ENCODE measurements at places on chromosomes 2 and 18.

DNA sequence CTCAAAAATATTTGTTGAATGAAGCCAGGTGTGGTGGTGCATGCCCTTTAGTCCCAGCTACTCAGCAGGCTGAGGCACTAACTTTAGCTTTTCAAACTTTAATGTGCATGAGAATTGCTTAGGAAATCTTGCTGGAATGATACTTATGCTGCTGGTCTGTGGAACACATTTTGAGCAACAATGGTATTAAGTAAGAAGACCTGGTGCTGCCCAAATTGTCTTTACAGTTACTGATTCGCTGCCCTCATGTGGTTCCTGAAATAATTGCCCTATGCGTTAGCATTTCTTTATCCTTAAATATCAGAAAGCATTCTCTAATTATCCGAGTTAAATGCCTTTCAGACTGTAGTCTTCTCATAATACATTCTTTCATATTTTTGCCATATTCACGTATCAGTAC, 76.0 kb upstream of the SESTD1 start:
- no peak for DNase-seq

- no peak for DNase-seq
These were observed 1733.6 kb upstream of the CELF4 start for GRCh38 chr18:39299152-39299551.

- DNase-seq, result no peak
These were observed 316.6 kb upstream of the NCKAP5 start for GRCh38 chr2:133884739-133885381.

- no peak for DNase-seq
These were observed 168.5 kb upstream of the ZSWIM2 start for GRCh38 chr2:187017438-187017837.

- no peak for DNase-seq
These were observed 18.9 kb upstream of the SLC38A11 start for GRCh38 chr2:164974221-164974620.

DNA sequence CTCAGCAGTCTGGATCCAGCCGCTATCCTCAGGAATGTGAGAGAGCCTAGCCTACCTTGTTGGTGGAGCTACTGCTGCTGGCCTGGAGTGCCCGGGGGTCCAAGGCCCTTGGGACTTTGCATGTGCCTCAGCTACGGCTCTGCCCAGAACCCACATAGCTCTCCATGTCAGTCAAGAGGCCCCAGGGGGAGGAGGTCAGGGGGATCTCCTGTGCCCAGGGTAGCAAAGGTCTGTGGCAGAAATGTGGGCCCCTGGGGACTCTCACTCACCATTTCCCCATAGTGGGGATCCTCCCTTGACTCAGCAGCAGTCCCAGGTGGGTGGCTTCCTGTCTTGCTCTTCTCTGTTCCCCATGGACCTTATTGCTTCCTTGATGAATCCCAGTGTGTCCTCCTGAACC, 342.7 kb upstream of the CHAC2 start:
- no peak for DNase-seq

GRCh38 chr2:108579623-108580022, 45.4 kb downstream of the LIMS1 start:
- DNase-seq, result no peak

DNA sequence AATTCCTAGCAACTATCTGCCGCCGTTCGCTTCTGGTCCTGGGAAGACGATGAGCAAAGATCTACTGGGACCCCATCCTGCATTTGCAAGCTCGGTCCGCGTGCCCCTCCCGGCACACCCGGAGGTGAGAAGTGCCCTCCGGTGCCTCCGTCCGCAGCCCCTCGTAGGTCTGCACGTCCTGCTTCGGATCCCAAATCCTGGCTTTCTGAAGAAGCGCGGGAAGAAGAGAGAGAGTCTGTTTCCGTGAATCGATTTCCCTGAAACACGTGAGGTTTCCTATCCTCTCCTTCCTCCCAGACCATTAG, 5.0 kb upstream of the OSR1 start:
- no peak for DNase-seq

DNA sequence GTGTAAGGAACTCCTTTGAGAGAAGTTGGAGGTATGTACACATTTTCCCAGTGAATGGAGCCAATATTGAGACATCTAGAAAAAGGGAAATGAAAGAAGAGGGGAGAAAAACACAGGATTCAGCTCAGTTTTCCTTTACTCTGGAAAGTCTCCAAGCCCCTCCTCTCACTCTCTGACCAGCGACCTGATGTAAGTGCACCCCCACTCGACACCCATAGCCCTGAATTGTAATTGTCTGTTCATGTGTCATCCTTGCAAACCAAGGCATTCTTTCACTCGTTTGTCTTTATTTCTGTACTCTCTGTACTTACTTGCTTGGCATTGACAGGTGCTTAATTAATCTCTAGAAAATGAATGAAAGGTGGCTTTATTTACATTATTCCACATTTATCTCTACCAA, 55.7 kb upstream of the CTAGE1 start:
- DNase-seq, result no peak

- no peak for DNase-seq
These were observed 228.1 kb downstream of the LPIN1 start for GRCh38 chr2:11974573-11974972.

DNA sequence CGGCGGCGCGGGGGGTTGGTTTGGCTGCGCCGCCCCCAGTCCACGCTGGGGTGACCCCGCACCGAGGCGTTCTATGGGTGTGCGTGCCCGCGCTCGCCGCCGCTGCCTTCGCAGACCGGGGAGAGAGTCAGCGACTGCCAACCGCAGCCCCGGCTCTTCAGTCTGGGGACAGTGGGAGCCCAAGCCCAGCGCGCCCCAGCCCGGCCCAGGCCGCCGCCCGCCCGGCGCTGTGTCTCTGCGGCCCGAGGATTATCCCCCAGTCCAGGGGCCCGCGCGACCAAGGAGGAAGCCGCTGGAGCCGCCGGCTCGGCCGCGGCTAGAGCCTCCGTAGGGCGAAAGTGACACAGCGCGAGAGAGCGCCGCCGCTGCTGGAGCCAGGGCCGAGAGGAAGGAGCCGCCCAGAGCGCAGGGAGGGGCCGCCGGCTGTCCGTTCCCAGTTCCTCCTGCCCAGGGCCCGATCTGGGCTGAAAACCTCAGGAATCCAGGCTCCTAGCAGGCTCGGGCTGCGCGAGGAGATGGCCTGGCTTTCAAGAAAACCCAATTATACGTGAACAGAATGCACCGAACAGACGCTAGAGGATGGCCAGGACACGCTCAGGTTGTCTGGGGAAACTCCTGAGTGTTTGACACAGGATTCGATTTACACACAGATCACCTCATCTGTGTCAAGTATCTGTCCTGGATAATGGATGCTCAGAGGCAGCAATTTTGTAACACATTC, 2.4 kb downstream of the CTIF start:
- no peak for DNase-seq

DNA sequence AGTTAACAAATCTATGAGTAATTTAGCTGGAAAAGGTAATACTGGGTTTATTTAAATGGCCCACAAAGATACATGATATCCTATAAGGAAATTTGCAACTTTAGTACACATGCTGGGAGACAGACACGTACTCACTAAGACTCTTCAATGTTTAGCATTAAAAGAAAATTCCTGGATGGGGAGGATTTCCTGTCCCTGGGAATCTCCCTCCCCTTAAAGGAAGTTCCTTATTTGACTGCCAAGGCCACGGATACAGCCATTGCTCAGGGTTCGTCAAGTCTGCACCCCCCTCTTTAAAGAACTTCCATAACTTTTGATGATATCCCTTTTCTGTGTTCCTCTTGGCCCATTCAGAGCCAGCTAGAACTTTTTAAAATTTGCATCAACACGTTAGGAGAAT, 267.6 kb downstream of the CD226 start:
- no peak for DNase-seq

DNA sequence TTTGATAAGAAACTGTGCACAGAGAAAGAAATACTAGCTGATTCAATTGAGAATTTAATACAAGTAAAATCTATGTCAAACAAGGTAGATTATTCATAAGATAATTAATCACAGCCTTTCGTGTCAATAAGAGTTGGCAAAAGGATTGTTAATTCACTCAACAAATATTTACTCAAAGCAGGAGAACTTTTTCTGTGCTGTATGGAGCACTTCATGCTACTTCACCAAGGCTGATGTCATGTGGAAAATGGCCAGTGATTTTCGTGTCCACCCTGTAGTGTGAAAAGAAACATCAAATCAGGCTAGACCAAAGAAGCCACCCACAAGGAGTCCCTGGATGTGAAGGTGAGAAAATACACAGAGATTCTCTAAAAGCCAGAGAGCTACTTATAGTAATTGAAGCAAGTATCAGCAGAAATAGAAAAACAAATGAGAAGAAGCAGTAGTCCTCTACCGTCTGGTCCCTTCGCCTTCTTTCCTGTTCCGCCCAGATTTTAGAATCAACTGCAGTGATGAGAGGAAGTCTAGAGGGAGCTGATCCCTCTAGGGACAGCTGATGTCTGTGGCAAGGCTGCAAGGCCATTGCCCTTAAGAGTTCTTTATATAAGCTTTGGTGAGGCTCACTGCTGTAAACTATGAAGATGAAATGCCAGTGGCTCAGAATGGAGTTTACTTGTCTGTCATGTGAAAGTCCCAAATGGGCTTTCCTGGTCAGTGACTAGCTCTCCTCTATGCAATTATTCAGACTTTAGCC, 201.3 kb upstream of the APCDD1 start:
- no peak for DNase-seq

- no peak for DNase-seq
These were observed 116.4 kb downstream of the NDUFA10 start for GRCh38 chr2:239908744-239909143.

DNA sequence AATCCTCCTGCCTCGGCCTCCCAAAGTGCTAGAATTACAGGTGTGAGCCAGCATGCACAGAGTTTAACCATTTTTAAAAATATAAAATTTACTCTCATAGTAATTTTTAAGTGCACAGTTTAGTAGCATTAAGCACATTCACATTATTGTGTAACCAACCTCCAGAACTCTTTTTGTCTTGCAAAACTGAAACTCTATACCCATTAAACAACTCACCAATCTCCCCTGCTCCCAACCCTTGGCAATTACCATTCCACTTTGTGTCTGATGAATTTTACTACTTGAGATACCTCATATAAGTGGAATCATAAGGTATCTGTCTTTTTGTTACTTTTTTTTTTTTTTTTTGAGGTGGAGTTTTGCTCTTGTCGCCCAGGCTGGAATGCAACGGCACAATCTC, 112.5 kb downstream of the BMPR2 start:
- DNase-seq, result no peak

- DNase-seq, result no peak
These were observed 68.3 kb downstream of the CRACDL start for GRCh38 chr2:98867539-98868309.

DNA sequence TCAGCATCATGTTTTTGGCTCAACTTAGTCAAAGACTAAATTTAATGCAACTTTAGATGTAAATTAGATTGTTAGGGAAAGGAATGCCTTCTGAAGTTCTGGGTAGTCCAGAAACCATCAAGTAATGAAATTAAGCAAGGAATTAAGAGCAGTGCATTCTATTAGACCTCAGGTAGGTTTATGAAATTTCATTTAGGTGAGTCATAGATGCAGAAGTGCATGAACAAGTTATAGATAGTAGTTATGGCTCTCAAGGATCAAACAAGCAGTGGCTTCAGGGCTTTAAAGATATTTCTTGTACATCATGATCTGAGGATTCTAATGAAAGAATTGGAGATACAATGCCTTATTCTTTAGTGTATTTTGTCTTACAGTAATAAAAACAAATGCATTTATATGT, 25.4 kb upstream of the SPOPL start:
- no peak for DNase-seq

DNA sequence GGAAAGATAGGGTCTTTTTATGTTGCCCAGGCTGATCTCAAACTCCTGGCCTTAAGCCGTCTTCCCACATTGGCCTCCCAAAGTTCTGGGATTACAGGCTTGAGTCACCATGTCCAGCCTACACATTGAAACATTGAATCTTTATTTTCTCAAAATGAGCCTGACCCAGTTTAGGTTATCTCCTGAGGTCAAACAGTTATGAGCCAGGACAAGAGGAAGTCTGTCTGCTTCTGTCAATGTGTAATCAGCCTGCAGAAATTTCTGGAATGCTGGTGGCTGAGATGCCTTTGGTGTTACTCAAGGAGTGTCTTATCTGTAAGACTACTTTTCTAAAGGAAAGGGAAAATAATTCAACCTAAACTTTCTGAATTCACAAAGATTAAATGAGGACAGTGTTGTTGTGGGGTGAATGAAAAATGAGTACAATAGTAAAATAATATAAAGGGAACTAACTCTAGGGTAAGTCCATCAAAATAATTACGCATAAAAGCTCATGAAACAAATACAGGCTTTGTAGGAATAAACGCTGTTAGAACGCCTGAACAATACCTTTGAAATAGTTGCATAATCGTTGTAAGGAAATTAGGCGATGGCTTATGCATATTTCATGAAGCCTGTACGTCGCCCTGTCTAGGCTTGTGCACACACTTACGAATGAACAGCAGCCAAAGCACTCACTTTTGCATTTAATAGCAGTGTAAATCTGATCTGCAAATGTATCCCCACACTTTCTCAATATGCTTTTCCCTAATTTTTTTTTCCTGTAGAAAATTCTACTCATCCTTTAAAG, 260.8 kb downstream of the RDH14 start:
- no peak for DNase-seq

DNA sequence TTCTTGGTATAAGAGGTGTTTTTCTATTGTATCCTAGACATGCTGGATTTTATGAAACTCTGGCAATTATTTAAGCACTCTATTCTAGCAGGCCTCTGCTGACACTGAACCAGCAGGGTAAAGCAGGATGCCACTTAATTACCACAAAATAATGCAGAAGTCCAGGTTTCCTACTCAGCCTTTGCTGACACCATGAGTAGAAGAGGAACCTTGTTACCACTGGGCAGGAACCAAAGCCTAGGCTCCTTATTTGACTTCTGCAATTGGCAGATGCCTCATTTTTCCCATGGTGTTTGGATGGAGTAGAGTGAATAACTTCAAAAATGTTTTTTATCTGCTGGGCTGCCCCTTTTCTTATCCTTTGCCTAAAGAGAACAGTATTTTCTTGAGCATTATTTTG, 60.8 kb downstream of the THNSL2 start:
- no peak for DNase-seq

DNA sequence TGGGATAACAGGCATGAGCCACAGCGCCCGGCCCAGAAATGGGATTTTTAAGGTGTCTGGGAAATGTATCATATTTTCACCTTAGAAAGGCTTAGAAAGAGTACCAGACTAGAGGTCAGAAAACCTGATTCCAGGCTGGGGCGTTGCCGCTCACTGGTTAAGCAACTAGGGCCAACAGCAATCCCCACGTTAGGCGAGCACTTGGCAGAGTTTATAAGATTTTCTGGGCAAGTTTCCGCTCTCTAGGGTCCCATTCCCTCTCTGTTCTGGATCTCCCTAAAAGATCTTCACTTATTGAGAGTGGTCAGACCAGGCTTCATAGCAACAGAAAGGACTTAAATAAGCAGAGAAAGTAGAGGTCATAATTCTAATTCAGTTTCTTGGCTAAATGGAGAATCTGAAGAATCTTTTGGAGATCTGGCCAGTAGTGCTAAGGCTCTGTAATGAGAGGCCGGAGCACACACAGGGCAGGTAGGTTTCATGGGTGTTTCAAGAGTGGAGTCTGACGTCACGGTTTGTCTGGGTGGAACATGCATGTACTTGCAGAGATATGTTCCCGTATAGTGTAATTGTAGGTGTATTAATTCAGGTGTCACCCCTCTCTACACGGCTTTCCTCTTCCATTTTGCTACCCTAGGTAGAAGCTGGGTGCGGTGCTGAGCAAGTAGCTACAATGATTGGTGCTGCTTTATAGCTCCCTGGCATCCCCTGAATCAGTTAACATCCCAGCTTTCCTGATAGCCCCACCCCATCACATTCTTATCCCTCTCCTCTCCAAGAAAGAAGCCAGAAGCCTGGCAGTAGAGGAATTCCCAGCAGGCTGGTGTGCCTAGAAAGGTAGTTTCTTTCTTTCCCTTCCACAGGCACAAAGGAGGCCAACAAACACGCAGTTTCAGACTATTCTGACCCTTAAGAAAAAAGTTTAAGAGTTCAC, 4.4 kb upstream of the SMAD7 start:
- no peak for DNase-seq
